ENCODE measurements at places on chromosomes 4 and X.

GRCh38 chrX:130704053-130705038, 198.7 kb downstream of the ENOX2 start:
- no peak for DNase-seq

- no peak for DNase-seq
These were observed 32.7 kb downstream of the ELF2 start for GRCh38 chr4:139144161-139144859.

DNA sequence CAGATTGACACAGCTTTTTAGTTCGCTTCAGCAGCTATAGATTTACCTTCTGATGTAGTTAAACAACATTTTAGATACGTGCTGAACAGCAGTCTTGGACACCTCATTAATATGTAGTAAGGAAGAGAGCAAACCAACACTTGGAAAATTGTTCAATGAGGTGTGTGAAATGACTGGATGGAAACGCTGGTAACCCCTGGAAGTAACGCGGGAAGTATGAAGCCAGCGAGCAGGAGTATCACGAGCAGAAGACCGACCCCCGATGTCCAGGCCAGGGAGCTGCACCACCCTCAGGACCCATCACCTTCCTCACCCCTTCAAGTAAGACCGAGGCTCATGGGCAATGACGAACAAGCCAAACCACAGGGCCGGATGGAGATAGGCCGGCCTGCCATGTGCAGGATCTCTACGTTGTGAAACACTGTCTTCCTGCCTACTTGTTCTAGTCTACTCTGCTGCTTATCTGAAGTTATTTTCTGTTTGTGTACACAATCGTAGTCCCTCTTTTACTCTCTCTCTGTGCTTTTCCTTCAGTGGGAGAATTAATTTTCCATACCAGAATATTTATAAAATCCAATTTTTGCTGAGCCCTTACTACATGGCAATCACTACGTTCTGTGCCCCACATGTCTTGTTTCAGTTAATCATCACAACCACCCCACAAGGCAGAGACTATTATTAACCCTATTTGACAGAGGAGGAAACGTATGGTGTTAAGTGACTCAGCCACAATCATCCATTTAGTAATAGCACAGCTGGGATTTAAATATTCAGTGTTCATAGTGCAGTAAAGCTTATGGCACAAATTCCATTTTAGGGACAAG, 221.7 kb downstream of the APBB2 start:
- DNase-seq: peak; percentile 65

GRCh38 chr4:140014284-140014683, 139.7 kb downstream of the MAML3 start:
- no peak for DNase-seq

DNA sequence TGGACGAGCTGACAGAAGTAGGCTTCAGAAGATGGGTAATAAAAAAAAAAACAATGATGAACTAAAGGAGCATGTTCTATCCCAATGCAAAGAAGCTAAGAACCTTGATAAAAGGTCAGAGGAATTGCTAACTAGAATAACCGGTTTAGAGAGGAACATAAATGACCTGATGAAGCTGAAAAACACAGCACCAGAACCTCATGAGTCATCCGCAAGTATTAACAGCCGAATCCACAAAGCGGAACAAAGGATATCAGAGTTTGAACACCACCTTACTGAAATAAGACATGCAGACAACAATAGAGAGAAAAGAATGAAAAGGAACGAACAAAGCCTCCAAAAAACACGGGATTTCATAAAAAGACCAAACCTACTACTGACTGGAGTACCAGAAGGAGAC, 10.5 kb downstream of the NELFA start:
- no peak for DNase-seq

DNA sequence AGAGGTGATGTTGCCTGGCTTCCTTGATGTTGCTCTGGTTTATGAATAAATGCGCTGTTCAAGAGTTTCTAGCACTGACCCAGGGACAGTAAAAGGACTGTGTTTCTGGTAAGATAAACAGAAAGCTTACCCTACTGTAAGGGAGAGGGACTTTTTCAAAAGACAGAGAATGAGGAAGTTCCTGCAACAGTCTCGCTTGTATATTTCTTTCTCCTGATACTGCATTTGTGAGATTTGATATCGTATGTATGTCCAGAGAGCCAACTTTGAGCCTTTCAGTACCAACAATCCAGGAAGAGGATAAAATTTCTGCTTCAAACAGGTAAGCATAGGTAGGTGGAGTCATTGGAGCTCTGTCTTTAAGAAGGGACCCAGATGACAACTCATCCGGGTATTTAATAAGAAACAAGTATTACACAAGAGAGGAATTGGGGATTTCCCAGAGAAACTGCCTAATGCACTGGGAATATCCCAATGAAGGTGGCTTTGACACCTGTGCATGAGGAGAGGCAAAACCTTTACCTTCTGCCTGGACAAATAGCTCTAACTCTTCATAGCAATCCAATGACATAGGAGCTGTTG, 773 bp downstream of the DAPP1 start:
- DNase-seq: no peak

GRCh38 chr4:95114521-95114920, 356.8 kb downstream of the BMPR1B start:
- no peak for DNase-seq

GRCh38 chr4:166123546-166123945, 250.5 kb downstream of the TLL1 start:
- no peak for DNase-seq
